Effector CD4-positive, alpha-beta T cell (primary cell): ENCODE measurements at places on chromosomes 7 and 10.

- no peak for DNase-seq
Measured at GRCh38 chr7:83575436-83575835, 73.5 kb downstream of the SEMA3E start.

DNA sequence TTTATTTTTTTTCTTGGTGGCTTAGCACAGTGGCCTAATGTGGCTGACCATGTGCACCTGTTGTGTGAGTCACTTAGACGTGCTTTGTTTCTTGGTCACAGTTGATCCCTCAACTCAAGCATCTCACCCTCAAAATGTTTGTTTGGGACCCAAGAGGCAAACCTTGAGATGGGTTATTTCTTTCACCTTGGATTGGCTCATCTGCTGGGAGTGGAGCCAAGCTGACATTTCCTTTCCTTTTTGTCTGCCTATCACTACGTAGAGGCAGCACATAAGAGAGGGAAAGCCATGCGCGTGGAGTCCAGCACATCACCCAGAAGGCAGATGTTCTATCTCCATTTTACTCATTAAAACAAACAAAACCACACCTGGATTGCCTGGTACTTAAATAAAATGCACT is 6.4 kb upstream of the PRKCQ start:
- DNase-seq = no peak

GRCh38 chr10:68331455-68332258 is at the start of gene HNRNPH3:
Gene HNRNPH3 (plus strand): TSS chr10:68332064. CDS start chr10:68337222, 5,158 bp downstream.
- peak; percentile 99 for DNase-seq

GRCh38 chr10:101050208-101051069 is 11.3 kb upstream of the KAZALD1 start:
- DNase-seq = peak; percentile 69

DNA sequence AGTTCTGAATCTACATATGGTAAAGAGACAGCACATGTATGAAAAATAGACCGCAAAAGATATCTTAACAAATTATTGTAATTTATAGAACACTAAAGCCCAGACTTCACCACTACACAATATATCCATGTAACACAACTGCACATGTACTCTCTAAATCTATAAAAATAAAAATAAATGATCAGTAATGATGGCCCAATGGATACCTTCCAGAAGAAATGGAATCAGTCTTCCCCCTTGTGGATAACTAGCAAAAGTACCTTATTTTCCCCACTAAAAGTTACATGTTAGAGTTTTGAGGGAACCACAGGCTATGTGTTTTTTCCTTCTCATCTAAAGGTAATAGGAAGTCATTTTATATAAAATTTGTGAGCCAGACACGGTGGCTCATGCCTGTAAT is 25.7 kb downstream of the C7orf25 start:
- DNase-seq = no peak

GRCh38 chr7:142153400-142153799 is 41.9 kb downstream of the MGAM2 start:
- DNase-seq = no peak

DNA sequence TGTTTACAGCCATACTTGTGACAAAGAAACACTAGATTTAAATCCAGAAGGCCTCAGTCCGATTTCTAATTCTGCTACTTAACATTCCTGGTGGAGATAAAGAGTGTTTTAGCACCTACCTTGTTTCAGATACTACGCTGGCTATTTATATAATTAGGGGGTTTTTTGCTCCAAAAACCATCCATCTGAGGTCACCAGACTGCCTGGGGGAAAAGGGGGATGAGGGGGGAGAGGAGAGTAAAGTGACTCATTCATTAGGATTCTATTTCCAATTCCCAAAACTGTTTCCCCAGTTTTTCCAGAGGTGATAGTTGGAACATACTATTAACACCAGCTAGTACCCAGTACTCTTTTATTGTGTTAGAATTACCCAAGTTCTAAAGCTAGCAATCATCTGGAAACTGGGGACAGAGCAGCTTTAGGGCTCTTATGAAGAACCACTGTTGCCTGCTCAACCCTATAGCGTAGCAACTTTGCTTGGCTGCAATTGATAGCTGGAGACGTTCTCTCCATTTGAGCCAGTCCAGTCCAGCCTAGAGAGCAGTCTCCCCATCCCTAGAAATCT is 6.6 kb downstream of the GCC1 start:
- no peak for DNase-seq

GRCh38 chr10:17227367-17228090 is 512 bp upstream of the VIM start:
- DNase-seq = no peak

DNA sequence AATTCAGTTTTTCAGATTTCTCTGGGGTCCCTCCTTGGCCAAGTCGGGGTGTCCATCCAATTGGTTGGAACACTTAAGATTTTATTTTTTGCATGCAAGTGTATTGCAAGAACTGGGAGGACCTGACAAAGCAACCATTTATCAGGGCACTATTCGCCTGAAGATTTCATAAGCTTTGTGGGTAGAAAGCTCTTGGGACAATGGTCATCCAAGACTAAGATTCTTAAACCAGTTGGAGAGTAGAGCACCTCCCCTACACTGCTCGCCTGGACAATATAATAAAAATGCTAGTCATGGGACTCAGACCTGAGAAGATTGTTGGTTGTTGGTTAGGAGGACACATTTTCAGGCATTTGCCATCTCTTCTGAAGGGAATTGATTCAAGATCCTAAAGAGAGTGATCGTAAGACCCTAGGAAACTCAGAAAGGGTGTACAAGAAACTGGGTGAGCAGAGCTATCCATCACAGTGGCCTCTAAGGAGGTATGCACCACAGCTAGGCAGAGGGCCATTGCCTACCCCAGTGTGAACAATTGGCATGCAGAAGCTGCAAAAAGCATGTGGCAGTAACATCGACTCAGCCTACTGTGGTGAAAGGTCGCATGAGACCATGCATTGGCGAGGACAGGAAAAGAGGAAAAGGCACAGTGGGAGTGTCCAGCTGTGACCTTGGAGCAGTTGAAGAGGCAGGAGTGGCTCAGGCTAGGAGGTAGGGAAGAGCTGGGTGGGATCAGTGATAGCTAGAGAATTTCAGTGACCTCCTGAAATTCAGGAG is 1235.3 kb upstream of the AUTS2 start:
- no peak for DNase-seq

- DNase-seq = no peak
Measured at GRCh38 chr7:148191391-148192065, 399.0 kb upstream of the C7orf33 start.

GRCh38 chr7:134618756-134619530 is 27.7 kb upstream of the BPGM start:
- DNase-seq = no peak
